ENCODE measurements at places on chromosomes 2 and 18. TPM values are rescaled to one million over a fixed set of nuclear protein-coding genes. Genes with fewer than 3 reads are reported as not detected.

- DNase-seq = no peak
These were observed 877 bp upstream of the BCL2L11 start for GRCh38 chr2:111119822-111120252.

The SRBD1 gene
- 21.9 TPM for total RNA-seq

The AQP12B gene
- total RNA-seq = not detected

The CDK5R2 gene
- 0.44 TPM for total RNA-seq

The DSC1 gene
- total RNA-seq = not detected

DNA sequence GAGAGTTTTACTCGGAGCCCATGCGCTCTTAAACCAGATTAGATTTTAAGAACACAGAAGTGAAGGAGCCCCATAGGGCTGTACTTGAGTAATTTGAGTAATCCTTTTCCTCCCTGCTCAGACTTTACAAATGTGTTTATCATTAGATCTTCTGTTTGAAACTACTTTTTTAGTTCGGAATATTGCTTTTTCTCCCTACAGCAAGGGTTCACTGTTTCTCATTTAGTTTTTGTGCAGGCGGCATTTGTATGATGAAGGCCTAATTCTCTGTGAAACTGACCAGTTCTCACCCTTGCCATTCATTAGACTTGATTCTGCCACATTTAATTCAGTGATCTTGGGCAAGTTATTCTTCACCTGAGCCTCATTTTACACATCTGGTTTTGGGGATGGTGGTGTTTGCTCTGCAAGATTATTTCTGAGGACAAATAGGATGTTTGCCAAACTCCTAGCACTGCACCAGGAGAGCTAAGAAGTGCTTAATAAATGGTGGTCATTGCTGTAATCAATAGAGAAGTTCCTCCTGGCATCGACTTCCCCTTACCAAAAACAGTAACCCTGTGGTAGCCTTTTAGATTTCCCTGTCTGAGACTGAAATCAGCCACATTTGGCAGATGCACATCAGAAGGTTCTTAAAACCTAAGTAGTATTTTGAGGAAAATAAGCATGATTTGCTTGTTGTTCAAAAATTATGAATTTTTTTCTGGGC is 2.2 kb downstream of the B3GNT2 start:
- no peak for DNase-seq

The SP110 gene
- 11.6 TPM for total RNA-seq

DNA sequence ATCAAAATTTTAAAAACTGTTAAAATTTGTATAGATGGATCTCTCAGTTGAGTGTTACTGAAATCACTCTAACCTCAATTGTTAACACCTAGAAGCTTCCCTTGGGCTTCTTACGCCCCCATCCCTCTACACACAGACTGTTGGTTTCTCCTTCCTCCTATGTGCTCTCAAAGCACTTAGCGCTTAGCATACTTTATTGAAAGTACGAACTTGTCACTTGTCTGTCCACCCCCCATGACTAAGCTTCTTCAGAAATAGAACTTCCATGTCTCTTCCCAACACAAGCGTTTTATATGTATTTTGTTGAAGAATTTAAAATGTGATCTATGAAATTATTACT is 441 bp downstream of the MPHOSPH10 start:
- peak; percentile 38 for DNase-seq

GRCh38 chr18:63241760-63242159 is 77.8 kb downstream of the BCL2 start:
- no peak for DNase-seq

- peak; percentile 87 for DNase-seq
These were observed at the start of gene ZNF804A for GRCh38 chr2:184598316-184599053. TSS of gene ZNF804A (plus strand) at chr2:184598529. CDS start at chr2:184598960, 431 bp downstream.

Measured in A673 (cell line).